ENCODE measurements at places on chromosomes 1 and 21.

- no peak for DNase-seq
These were observed 95.3 kb downstream of the ABCA4 start for GRCh38 chr1:94025383-94026340.

GRCh38 chr1:55069280-55069679 lies 29.9 kb downstream of the PCSK9 start:
- no peak for DNase-seq

DNA sequence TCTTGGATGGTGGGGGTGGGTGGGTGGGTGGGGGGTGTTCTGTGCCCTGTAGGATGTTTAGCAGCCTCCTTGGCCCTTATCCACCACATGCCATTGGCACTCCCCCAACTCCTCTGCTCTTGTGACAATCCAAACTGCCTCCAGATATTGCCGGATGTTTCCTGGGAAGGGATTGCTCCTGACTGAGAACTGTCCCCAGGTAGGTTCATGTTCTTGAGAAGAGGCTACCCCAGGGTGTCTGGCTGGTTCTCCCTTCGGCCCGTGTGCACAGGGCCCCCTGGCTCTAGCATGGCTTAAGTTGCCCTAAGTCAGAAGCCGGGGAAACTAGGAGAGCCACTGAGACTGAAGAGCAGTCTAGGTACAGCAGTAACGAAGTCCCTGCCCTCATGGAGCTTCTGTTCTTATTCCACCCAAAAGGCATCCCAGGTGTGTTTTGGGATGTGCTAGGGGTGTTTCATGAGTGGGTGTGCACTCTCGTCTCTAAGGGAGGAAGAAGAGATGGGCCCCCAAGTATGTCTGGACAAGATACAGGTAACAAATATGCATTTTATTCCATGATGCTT lies 19.8 kb upstream of the THRAP3 start:
- no peak for DNase-seq

GRCh38 chr1:212260557-212261355 lies 24.5 kb upstream of the PPP2R5A start:
- no peak for DNase-seq

GRCh38 chr21:36576441-36576840 lies 96.5 kb upstream of the CLDN14 start:
- DNase-seq = no peak

GRCh38 chr1:21956720-21957552 lies 19.8 kb upstream of the HSPG2 start:
- peak; percentile 54 for DNase-seq

- no peak for DNase-seq
These were observed 16.2 kb downstream of the CACNA1S start for GRCh38 chr1:201096041-201096461.

GRCh38 chr1:236952246-236953003 lies 51.8 kb downstream of the MT1HL1 start:
- DNase-seq = no peak

GRCh38 chr1:243422362-243422761 lies 166.5 kb downstream of the SDCCAG8 start:
- DNase-seq = no peak

DNA sequence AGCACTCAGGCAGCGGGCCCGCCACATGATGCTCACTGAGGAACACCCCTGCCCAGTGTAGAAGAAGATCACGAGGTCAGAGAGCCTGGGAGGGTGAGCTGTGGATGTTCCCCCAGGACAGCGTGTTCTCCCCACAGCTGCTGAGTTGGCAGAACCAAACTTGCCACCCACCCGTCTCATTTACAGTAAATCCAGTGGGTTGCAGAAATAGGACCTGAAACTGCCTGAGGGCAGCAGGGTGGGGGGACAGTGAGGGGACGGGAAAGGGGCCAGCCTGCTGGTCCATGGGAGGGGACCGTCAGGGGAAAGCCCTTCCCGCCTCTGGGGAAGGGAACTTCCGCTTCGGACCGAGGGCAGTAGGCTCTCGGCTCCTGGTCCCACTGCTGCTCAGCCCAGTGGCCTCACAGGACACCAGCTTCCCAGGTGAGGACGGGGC lies at the start of gene C1QB:
Gene C1QB (plus strand): TSS at position 356 of the 436 bp plus-strand sequence. CDS start 6,227 bp downstream, outside the sequence.
- no peak for DNase-seq

GRCh38 chr1:39524591-39525365 lies 33.3 kb downstream of the BMP8A start:
- no peak for DNase-seq

DNA sequence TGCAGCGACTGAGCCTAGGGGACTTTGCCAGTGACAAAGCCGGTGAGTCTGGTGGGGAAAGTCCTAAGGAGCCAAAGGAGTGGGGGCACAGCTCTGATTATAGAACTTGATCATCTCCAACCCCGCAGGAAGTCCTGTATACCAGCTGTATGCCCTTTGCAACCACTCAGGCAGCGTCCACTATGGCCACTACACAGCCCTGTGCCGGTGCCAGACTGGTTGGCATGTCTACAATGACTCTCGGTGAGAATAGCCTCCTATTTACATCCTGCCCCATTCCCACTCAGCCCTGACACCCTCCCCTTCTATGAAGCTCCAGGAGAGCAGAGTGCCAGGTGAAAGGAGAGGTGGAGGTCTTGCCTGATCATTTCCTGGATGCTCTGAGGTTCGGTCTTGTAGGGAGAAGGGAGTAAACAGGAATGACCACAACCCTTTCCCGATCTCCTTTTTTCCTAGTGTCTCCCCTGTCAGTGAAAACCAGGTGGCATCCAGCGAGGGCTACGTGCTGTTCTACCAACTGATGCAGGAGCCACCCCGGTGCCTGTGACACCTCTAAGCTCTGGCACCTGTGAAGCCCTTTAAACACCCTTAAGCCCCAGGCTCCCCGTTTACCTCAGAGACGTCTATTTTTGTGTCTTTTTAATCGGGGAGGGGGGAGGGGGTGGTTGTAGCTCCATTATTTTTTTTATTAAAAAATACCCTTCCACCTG lies 1.2 kb upstream of the PPOX start:
- no peak for DNase-seq

DNA sequence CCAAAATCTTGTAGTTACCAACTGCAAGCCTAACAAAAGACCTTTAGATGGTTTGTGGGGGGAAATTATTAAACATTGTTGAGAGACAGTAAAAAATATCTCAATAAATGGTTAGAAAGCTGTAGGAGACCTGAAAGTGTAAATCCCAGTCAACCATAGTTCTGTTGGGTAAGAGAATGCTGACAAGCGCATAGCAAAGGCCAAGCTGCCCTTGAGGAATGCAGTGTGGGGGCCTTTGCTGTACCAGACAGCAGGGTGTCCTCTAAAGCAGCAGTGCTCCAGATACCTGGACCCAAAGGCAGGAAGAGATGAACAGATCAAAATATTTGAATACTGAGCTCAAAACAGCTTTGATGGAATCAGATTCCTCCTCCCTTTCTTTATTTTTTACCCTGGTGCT lies 54.6 kb downstream of the OBSCN start:
- no peak for DNase-seq

DNA sequence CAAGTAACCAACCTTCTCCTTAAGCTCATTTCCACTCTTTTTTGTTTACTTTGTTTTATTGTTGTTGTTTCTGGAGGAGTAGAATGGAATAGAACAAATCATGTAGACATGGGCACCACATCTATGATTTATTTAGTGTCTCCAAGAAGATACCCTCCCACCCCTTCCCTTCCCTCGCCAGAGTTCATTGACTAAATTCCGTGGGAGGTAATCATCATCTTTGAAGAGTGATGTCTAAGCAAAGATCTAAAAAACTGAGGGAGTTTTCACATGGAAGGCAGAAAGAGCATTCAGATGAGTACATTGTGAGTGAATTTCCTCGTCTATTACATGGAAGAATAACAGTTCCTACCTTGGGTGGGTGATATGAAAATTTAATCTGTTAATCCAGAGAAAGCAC lies 136.2 kb downstream of the SEC16B start:
- DNase-seq = no peak

DNA sequence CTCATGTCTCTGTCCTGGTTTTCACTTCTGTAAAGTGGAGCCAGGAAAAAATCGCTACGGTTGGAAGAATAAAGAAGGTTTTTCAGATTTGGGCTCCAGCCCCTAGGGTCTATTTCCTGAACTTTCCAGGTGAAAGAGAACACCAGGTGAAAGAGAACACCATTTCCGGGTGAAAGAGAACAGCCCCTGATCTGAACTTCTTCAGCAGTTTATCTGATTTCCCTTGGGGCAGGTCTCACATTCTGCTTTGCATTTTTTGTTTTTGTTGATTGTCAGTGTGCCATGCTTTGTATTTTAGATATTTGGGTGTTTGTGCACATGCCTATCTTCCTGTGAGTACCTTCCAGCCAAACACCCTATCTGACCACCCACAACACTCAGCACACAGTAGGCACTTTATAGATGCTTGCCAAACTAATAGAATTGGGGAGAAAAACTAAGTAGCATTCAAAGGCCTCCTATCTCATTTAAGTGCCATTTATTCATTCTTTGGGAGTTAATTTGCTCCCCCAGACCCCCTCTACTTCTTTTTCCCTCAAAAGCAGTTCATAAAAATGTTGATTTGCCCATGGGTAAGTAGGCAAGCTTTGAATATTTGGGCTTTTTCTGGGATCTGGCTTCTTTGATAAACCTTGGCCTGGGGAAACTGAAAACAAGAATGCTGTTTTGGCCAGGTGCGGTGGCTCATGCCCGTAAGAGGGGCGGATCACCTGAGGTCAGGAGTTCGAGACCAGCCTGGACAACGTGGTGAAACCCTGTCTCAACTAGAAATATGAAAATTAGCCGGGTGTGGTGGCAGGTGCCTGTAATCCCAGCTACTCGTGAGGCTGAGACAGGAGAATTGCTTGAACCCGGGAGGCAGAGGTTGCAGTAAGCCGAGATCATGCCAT lies 2.2 kb downstream of the NAV1 start:
- no peak for DNase-seq

GRCh38 chr1:65357291-65357960 lies 48.1 kb downstream of the DNAJC6 start:
- DNase-seq = no peak

GRCh38 chr1:32289256-32289655 lies 2.6 kb upstream of the HDAC1 start:
- DNase-seq = no peak

- no peak for DNase-seq
These were observed 46.8 kb downstream of the TRPM2 start for GRCh38 chr21:44399955-44400790.

- DNase-seq = no peak
These were observed 49.7 kb downstream of the SIPA1L2 start for GRCh38 chr1:232579958-232580941.

- DNase-seq = no peak
These were observed 169.3 kb downstream of the SEC16B start for GRCh38 chr1:177800400-177801088.

DNA sequence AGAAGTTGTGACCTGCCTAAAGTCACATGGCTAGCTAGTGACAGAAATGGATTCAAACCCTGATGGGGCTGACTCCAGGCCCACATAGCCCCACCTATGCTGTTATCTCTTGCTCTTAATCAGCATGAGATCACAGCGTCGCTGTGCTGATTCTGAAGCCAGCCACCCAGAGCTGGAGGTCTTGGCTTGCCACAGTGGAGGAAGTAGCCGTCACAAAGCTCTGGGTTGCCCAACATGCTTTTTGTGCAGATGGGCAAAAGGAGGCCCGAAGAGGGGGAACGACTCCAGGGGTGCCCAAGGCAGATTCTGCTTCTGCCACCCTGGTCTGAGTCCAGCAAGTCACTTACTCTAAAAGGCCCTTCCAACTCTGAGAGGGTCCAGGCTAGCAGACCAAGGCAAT lies 14.7 kb upstream of the MFSD2A start:
- no peak for DNase-seq

GRCh38 chr1:10168912-10169514 lies 41.4 kb upstream of the KIF1B start:
- no peak for DNase-seq

DNA sequence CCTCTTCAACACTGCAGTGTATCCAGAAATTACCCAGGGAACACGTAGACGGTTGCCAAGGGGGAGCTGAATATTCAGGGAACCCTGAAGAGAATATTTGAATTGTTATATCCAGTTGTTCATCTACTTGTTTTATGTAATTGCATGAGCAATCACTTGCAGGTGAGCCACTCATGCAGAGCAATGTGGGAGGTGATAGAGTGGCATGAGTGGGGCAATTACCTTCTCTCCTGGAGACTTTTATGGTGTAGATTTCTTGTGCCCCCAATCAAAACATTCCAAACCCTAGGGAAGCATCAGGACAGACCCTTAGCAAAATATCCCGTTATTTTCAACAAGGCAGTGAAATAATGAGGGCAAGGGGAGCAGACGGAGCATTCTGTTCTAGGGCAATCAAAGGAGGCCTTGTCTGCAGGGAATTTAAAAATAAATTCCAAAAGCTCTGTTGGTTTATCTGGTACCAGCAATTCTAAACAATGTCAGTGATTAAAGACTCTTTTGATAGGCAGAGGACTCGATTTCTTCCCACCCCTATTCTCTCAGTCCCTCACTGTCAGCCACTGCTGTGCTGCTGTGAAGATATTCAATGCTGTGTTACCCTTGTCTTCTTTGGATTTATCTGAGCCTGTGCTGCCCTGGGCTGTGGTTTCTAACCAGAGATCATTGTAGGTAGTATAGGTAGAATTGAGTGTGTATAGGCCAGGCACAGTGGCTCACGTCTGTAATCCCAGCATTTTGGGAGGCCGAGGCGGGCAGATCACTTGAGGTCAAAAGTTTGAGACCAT lies 180.2 kb upstream of the MAP1LC3C start:
- no peak for DNase-seq

DNA sequence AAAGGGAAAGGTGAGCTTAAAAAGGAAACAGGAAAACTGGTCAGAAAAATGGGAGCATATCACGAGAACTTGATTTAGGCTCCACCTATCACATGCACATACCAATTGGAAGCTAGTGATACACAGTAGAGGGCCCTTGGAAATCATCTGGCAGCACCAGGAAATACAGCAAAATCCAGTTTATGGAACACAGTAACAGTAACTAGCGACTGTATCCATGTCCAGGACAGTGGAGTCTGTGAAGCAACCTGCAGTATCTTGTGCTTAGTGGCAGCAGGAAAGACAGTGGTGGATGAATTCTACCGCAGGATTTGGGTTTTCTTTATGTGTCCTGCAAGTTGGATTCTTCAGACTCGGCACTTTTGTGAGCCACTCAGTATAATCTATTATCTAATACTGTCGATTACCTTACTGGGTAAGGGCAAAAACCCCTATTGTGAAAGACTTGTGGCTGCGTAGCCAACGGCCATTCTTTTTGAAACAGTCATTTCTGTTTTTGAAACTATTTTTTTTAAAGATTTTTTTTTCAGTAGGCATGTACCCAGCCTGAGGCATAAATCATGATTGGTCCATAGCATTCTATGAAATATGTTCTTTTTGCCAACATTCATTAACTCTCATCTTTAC lies 1.6 kb upstream of the KDM4A start:
- no peak for DNase-seq

GRCh38 chr1:212641956-212642355 lies 33.4 kb downstream of the ATF3 start:
- DNase-seq = no peak

DNA sequence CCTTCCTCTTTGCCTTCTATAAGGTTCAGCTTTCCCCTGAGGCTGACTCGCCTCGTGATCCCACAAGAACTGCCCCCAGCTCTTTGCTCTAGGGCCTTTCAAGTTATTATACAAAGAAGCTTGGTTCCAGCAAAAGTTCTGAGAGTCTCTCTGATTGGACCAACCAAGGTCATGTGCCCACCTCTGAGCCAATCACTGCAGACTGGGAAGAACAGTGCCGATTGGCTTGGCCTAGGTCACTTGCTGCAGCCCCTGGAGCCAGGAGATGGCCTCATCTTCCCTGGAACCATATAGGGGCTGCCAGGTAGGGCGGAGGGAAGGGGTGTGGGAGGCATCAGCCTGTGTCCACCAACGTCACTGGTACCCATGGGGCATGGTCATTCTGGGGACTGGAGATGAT lies 22.8 kb downstream of the TAS1R2 start:
- no peak for DNase-seq
